ENCODE measurements at places on chromosomes 5 and 9.

DNA sequence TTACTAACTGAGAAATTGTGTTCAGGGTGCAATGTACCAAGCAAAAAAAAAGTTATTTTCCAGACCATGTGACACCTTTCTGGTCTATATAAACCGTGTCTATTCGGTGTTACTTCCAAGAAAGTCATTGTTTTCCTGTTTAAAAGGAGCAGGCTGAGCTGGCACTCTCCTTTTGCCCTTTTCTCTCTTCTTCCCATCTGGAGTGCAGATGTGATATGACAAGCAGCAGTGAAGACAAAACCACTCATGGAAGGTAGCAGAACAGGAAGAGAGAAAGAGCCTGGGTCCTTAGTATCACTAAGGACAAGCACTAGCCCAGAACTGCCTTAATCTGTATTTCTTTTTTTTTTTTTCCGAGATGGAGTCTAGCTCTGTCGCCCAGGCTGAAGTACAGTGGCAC lies 25.6 kb downstream of the LYRM7 start:
- no peak for DNase-seq

- DNase-seq, result no peak
Measured at GRCh38 chr9:18438300-18438925, 35.5 kb upstream of the ADAMTSL1 start.

DNA sequence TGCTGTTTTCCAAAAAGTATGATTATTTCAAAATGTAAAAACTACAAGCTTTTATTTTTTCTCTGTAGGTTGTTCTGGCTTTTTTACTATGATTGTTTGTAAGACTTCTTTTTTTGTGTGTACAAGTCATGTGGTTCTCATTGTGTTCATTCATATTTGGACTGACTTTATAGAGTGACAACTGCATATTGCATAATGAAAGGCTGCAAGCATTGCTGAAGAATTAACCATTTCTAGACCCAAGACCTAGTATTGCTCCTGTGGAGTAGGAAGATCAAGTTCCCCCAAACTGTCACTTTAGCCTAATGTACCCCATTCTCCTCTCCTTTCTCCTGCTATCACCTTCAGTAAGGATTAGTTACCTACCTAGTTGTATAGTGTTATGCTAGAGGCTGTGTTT lies 10.0 kb downstream of the MAP1B start:
- no peak for DNase-seq

GRCh38 chr5:159021901-159022556 lies 77.7 kb downstream of the EBF1 start:
- DNase-seq, result no peak

GRCh38 chr5:158701406-158702177 lies 398.1 kb downstream of the EBF1 start:
- no peak for DNase-seq

GRCh38 chr5:174140452-174141020 lies 95.0 kb downstream of the NSG2 start:
- no peak for DNase-seq

- no peak for DNase-seq
Measured at GRCh38 chr5:34571677-34572041, 84.5 kb upstream of the RAI14 start.

DNA sequence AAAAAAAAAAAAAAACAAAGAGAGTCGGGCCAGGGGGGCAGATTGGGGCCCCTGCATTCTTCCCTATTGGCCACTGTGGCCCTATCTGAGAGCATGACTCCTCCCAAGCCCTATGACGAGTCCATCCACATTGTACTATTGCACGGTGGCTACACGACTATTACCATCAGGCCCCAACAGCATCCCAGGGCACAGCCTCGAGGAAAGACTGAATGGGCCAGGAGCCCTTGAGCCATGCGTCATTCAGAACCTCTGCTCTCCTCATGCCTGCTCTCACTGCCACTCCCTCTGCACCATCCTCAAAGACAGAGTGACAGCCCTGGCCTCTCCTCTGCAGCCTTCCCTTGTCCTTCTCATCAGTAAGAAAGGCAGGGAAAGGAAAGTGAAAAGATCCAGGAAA lies 20.2 kb upstream of the ORM1 start:
- DNase-seq, result no peak

- no peak for DNase-seq
Measured at GRCh38 chr5:131254741-131255140, 9.1 kb upstream of the CDC42SE2 start.

- no peak for DNase-seq
Measured at GRCh38 chr5:176862330-176862995, 36.7 kb downstream of the HK3 start.

Data from stimulated activated CD4-positive, alpha-beta T cell treated with anti-CD3 and anti-CD28 coated beads, Interleukin-15, amount 100 ng/mL, for 1 hour (primary cell).